Spinal cord (tissue), 10 donors: ENCODE measurements at places on chromosomes 6 and 20. TPM values are rescaled to one million over a fixed set of nuclear protein-coding genes. Genes with fewer than 3 reads are reported as not detected.
A peak's percentile ranks its signal among the peaks of the same experiment; 100 is the strongest.

- H3K4me3 ChIP-seq = peak overlapping the region; percentile 78
- DNase-seq = no peak
- H3K27ac ChIP-seq = peak overlapping the region; percentile 91
Measured at GRCh38 chr20:45834797-45835161, 1.2 kb downstream of the SNX21 start.

- no peaks in the 10 kb centered on the region for H3K36me3 ChIP-seq
- peak overlapping the region; percentile 26 for H3K4me3 ChIP-seq
- H3K4me1 ChIP-seq = peaks cover 44% of the 10 kb centered on the region
- peaks cover 71% of the 10 kb centered on the region for H3K27me3 ChIP-seq
- H3K27ac ChIP-seq = no peak overlapping the region
Measured at GRCh38 chr6:108113557-108114519, 39.3 kb upstream of the OSTM1 start.

DNA sequence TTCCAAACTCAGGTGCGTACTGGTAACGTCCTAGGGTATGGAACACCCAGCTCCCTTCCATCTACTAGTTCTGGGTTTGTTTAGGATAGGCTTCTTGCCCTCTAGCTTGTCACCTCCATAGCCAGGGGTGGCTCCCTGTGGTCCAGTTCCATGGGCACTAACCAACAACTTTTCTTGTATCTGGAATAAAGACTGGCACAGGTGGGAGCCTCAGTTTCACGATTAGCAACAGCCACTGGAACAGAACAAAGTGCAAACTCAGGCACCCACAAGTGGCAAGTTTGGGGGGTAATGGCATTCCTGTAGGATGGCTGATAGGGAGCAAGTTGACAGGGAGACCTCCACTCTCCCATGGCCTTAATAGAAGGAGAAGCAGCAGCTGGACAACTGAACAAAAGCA is 5.6 kb upstream of the APMAP start:
- H3K27me3 ChIP-seq = no peaks in the 10 kb centered on the region
- peaks cover 10% of the 10 kb centered on the region for H3K4me1 ChIP-seq
- H3K27ac ChIP-seq = no peak overlapping the region
- DNase-seq = no peak

- no peak overlapping the region for H3K27ac ChIP-seq
- peaks cover 15% of the 10 kb centered on the region for H3K36me3 ChIP-seq
- no peaks in the 10 kb centered on the region for H3K4me1 ChIP-seq
- H3K27me3 ChIP-seq = no peaks in the 10 kb centered on the region
Measured at GRCh38 chr6:116631379-116631990, 15.2 kb downstream of the RSPH4A start.

- H3K4me1 ChIP-seq = no peaks in the 10 kb centered on the region
- no peaks in the 10 kb centered on the region for H3K36me3 ChIP-seq
- H3K27me3 ChIP-seq = no peaks in the 10 kb centered on the region
- H3K27ac ChIP-seq = no peak overlapping the region
- DNase-seq = no peak
Measured at GRCh38 chr6:169953686-169954085, 202.3 kb downstream of the ERMARD start.

DNA sequence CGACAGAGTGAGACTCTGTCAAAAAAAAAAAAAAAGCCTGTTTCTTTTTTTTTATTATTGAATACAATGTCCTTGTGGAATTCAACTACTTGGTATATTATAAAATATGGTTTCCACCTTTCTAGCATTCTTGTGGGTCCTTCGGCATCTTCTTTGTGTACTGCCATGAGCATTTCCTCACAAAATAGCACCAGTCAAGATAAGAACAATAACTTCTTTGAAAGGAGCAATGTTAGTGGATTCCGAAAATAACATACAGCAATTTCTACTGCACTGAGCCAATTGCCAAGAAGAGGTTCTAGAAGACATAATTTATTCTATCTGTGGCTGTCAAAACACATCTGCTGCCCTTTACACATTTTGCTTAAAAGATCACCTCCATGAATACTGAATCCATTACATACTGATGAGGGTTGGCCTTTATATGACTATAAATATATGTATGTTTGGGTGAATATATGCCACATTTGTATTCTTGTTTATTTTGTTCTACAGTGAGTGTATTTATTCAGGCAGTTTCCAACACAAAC is 19.1 kb upstream of the SPTLC3 start:
- no peak for DNase-seq
- no peaks in the 10 kb centered on the region for H3K4me1 ChIP-seq
- no peaks in the 10 kb centered on the region for H3K36me3 ChIP-seq
- no peak overlapping the region for H3K27ac ChIP-seq
- H3K4me3 ChIP-seq = no peak overlapping the region
- H3K27me3 ChIP-seq = no peaks in the 10 kb centered on the region

DNA sequence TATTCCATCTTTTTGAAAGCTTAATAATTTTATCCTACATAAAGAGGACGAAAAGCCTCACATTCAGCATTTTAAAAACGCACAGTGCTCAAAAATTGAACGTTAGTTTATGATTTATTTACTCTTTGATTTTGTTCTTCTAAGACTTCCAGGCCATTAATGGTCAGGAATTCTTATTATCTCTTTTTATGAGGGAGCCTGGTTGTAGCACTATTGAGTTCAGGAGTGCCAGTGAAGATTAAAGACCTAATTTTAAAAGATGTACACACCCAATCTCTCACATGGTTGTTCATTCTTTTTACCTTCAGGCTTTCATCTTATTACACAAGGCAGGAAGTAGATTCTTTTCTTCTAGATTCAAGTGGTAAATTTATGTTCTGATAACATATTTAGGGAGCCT is 68.6 kb downstream of the HDDC2 start:
- no peaks in the 10 kb centered on the region for H3K4me1 ChIP-seq
- no peak overlapping the region for H3K27ac ChIP-seq
- no peaks in the 10 kb centered on the region for H3K36me3 ChIP-seq
- no peak for DNase-seq

DNA sequence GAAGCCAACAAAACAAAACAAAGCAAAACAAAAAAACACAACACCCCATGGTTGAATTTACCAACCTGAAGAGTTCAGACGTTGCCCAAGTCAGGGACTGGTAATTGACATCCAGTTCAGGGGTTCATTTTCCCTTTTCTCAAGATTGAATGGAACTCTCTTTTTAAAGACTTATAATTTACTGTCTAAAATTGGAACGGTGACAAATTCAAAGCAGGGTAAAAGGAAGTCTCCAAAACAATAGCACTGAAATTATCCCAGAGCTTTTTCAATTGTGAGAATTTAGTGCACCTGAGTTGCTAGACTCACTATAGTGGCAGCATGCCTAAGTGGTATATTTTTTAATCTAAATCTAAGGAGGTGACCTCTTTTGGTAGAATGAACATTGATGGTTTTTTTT is 90.9 kb upstream of the PREP start:
- no peaks in the 10 kb centered on the region for H3K4me1 ChIP-seq
- DNase-seq = no peak
- H3K27ac ChIP-seq = no peak overlapping the region

DNA sequence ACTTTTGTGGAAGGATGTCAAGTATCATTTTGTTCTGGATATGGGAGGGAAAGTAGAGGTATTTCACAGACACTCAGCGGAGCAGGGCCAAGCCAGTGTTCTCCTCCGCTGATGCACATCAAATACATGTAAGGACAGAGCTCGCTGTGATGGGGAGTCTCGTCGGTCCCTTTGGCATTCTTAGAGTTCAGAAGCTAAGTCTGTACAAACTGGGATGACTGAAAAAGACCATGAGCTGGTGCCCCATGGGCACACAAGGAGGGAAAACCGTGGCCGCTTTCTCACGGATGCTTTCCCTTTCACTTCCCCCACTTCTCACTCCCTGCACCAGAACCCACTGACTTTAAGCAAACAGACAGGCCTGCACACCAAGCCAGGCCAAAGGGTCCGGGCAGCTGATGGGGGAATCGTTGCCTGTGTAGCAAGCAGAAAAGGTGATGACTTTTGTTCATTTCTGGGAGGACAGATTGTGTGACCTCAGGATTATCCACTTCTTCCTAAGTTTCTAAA is 27.7 kb upstream of the MPC1 start:
- no peak overlapping the region for H3K4me3 ChIP-seq
- H3K27me3 ChIP-seq = no peaks in the 10 kb centered on the region
- no peaks in the 10 kb centered on the region for H3K4me1 ChIP-seq
- H3K27ac ChIP-seq = no peak overlapping the region
- no peak for DNase-seq

GRCh38 chr6:54426995-54427394 is 118.8 kb downstream of the TINAG start:
- no peaks in the 10 kb centered on the region for H3K4me1 ChIP-seq
- no peak overlapping the region for H3K27ac ChIP-seq
- no peaks in the 10 kb centered on the region for H3K36me3 ChIP-seq

DNA sequence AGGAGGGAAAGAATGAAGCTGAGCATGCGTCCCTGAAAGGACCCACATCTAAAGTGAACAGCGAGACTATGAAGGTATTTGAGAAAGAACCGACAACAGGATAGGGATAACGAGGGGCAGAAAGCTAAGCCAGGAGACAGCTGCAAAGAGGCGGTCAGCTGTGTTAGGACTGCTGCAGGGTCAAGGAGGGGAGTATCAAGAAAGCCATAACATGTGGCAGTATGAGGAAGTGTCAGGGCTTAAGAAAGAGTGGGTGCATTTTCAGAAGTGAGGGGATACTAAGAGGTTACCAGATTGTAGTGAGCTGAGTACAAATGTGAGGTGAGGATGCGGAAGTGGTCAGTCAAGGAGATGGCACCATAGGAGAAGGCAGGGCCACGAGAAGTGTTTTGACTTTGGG is 21.2 kb downstream of the MYLIP start:
- peaks cover 3% of the 10 kb centered on the region for H3K36me3 ChIP-seq
- no peak for DNase-seq
- no peak overlapping the region for H3K4me3 ChIP-seq
- no peaks in the 10 kb centered on the region for H3K27me3 ChIP-seq
- H3K27ac ChIP-seq = no peak overlapping the region

DNA sequence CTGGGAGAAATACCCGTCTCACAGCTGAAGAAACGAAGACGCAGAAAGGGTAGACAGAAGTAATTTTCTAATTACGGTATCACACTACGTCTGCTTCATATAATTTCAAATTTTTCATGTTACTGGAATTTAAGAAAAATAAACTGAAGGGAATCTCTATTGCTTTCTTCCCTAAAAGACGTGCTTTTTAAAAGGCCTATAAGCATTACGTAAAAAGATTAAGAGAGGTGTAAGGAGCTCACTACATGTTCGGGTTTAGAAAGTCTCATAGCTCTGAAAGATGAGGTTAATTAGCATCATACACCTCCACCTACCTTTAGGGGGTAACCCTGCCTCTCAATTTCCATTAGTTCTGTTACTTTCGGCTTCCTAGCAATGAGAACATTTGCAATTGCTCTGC is 787 bp upstream of the PLAGL1 start:
- no peak for DNase-seq
- H3K36me3 ChIP-seq = no peaks in the 10 kb centered on the region
- H3K27ac ChIP-seq = no peak overlapping the region
- H3K27me3 ChIP-seq = no peaks in the 10 kb centered on the region

DNA sequence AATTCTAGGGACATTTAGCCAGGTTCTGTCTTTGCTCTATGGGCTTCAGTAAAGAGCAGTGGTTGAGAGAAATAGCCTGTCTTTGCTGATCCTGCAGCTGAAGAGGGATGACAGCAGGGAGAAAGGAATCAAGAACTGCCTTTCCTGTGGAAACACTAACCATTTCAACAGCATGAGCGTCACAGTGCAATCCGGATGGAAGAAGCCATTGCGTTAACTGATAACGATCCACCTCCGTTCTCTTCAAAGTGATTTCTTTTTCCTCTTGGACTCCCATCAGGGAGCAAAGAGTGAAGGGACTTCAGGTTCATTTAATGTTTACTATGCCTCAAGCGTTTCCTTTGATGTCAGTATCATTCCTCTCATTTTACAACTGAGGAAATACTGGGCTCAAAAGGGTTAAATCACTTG is 35.2 kb upstream of the EEF1E1 start:
- no peak for DNase-seq
- H3K4me3 ChIP-seq = no peak overlapping the region
- H3K27ac ChIP-seq = no peak overlapping the region

GRCh38 chr20:36462440-36463211 is 78.7 kb upstream of the MYL9 start:
- peak; percentile 63 for DNase-seq
- H3K27ac ChIP-seq = peak overlapping the region; percentile 87
- peaks cover 59% of the 10 kb centered on the region for H3K4me1 ChIP-seq
- peaks cover 15% of the 10 kb centered on the region for H3K36me3 ChIP-seq
- peak overlapping the region; percentile 91 for H3K4me3 ChIP-seq

- no peaks in the 10 kb centered on the region for H3K36me3 ChIP-seq
- H3K4me1 ChIP-seq = peaks cover 8% of the 10 kb centered on the region
- peak overlapping the region; percentile 89 for H3K27ac ChIP-seq
Measured at GRCh38 chr6:47076422-47077344, 34.6 kb upstream of the ADGRF1 start.

DNA sequence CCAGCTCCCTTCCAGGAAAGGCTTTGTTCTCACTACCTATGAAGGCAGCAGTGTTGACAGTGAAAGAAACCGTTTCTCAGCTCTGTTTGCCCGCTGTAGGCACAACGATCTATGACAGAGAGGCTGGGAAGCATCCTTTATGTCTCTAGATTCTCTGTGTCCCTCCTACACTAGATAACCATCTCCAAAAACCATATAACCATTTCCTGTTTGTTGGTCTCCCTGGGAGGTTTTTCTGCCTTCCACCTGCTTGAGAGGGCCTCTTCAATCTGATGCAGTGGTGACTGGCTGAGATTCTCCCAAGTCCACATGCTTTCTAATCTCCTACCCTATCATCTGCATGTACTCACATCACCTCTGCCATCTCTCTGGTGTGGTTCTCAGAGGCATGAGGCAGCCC is 32.0 kb upstream of the TMEM217 start:
- H3K27me3 ChIP-seq = no peaks in the 10 kb centered on the region
- peaks cover 17% of the 10 kb centered on the region for H3K36me3 ChIP-seq
- H3K4me1 ChIP-seq = peaks cover 4% of the 10 kb centered on the region
- no peak overlapping the region for H3K27ac ChIP-seq

GRCh38 chr6:16437984-16438383 is 199.6 kb downstream of the GMPR start:
- DNase-seq = no peak
- H3K4me3 ChIP-seq = no peak overlapping the region
- H3K4me1 ChIP-seq = no peaks in the 10 kb centered on the region
- no peaks in the 10 kb centered on the region for H3K27me3 ChIP-seq

- no peaks in the 10 kb centered on the region for H3K36me3 ChIP-seq
- DNase-seq = no peak
- peak within 1 kb of the TSS; percentile 84 for H3K27ac ChIP-seq
Measured at GRCh38 chr20:51542571-51543421, at the start of gene NFATC2. Gene NFATC2, minus strand, starts transcription at chr20:51542719. Its CDS starts 220 bp downstream, at chr20:51542499.

Gene GGTLC1
- not detected for total RNA-seq

Gene PLN
- 3.3 TPM for total RNA-seq

Gene SLC29A1
- 17.5 TPM for total RNA-seq

Gene VSTM2L
- total RNA-seq = 41.7 TPM

Gene IBTK
- total RNA-seq = 83.6 TPM

Gene CALHM4
- total RNA-seq = 0.22 TPM

Gene C2
- 8.4 TPM for total RNA-seq

Gene OPRL1
- 13.9 TPM for total RNA-seq

Gene TOX2
- 1.2 TPM for total RNA-seq

Gene PPDPF
- 74.0 TPM for total RNA-seq

Gene LINC00237
- 6.5 TPM for total RNA-seq
